ENCODE measurements at places on chromosomes 4 and X.

GRCh38 chrX:43968359-43968781 lies 4.8 kb downstream of the NDP start:
- DNase-seq, result no peak

GRCh38 chr4:57501720-57502119 lies 391.5 kb upstream of the IGFBP7 start:
- DNase-seq, result no peak

- DNase-seq, result no peak
These were observed 19.3 kb downstream of the PRSS48 start for GRCh38 chr4:151296227-151296626.

- DNase-seq, result no peak
These were observed 245.5 kb downstream of the EVC2 start for GRCh38 chr4:5462896-5463295.

GRCh38 chr4:143658336-143658735 lies 42.1 kb downstream of the FREM3 start:
- DNase-seq, result no peak

GRCh38 chrX:119693996-119694451 lies 1.1 kb upstream of the SEPTIN6 start:
- DNase-seq, result no peak

- DNase-seq, result no peak
These were observed 58.7 kb downstream of the METTL14 start for GRCh38 chr4:118743867-118744266.

DNA sequence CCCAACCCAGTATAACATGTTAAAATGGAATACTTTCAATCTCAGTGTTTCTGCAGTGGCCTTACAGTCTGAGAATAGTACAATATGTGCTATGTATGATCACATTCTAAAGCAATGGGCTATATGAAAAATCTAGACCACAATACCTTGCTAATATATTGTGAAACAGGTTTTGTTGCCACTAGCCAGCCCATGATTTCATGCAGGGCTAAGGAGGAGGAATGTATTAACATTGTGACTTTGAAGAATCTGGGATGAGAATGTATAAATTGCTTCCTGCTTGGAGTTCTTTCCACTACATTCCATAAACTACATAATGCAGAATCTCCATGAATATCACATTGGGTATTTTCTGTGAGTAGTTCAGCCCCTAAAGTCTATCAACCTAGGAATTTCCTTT lies 935.4 kb upstream of the GRIA3 start:
- no peak for DNase-seq

DNA sequence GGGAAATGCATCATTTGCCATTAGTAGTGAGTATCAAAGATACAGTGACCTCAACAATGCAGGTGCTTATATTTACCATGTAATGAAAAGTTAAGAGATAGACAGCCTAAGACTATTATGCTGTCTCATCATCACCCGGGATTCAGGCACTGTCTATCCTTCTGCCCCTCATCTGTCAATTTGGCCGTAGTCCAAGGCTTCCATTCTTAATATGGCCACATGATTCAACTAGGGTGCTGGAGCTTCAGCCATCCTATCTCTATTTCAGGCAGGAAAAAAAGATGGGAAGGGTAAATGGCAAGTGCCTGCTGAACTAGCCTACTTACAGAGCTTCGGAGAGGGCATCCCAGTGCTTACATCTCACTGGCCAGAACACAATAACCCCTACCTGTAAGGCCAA lies 196.7 kb upstream of the LNX1 start:
- DNase-seq, result no peak

- no peak for DNase-seq
These were observed 59.9 kb downstream of the RTL9 start for GRCh38 chrX:110418316-110419235.

- DNase-seq, result no peak
These were observed 65.0 kb downstream of the TSPAN7 start for GRCh38 chrX:38626296-38626695.

- no peak for DNase-seq
These were observed 195.1 kb downstream of the FBXW7 start for GRCh38 chr4:152340818-152341217.

DNA sequence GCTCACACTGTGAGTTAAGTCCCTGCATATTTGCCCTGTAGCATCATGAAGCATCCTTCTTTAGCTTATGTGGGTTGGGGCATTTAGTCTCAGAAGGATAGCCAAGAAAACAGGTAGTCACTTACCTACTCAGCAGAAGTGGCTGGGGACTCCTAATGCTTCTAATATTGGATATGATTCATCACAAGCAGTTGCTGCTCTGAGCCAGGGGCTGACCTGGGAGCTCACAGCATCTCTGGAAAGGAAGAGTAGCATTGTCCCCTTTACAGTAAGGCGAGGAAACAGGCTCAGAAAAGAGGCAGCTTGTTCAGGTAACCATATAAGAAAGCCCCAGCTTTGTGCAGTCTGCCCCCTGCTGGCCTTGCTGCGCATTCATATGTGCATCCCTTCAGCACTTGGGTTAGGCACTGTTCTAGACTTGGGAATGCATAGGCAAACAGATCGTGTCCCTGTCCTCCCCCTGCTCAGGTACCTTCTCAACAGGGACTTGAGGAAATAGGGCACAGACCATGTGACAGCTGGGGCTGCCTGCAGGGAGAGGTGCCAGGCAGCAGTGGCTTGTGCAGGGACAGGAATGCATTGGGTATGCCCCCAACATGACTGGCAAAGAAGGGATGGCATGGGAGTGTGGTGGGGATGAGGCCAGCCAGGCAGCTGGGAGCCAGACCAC lies 35.7 kb upstream of the TBC1D14 start:
- peak; percentile 26 for DNase-seq

- no peak for DNase-seq
These were observed 36.3 kb downstream of the SULT1E1 start for GRCh38 chr4:69823481-69824186.

- no peak for DNase-seq
These were observed 239.2 kb upstream of the GRID2 start for GRCh38 chr4:92064574-92064973.

- DNase-seq, result no peak
These were observed 168.2 kb downstream of the C4orf33 start for GRCh38 chr4:129264008-129264657.

GRCh38 chrX:38651625-38652601 lies 90.6 kb downstream of the TSPAN7 start:
- DNase-seq, result no peak

DNA sequence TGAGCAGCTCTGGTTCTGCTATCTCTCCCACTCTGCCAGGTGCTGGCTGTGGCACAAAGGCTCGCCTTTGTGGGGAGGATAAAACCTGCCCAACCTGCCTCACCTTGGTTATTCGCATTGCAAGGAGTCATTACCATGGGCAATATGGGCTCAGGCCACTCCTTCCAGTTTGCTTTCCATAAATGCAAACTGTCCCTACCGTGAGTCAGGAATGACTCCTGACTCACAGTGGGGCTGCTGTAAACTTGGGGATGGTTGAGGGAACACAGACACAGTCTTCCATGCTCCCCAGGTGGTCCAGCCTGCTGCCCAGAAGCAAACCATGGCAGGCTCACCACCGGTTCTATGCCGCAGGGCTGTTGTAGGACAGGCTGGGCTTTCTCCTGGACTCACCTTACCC lies 36.1 kb downstream of the COQ2 start:
- DNase-seq, result no peak

DNA sequence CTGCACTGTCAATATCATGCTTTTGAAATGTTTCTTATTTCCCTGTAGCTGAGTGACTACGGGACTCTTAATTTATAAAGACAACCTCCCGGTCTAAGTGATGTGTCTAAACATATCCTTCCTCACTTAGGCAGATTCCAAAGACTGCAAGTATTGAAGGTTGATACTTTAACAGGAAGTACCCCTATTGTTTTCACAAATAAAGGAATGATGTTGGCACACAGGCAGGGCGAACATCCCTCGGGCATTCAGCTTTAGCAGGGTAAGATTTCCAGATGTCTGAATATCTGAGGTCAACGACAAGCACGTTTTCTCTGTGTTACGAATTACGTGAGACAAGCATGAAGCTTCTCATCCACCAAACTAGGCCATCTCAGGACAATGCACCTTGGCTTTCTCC lies 638.0 kb upstream of the FRG1 start:
- no peak for DNase-seq

DNA sequence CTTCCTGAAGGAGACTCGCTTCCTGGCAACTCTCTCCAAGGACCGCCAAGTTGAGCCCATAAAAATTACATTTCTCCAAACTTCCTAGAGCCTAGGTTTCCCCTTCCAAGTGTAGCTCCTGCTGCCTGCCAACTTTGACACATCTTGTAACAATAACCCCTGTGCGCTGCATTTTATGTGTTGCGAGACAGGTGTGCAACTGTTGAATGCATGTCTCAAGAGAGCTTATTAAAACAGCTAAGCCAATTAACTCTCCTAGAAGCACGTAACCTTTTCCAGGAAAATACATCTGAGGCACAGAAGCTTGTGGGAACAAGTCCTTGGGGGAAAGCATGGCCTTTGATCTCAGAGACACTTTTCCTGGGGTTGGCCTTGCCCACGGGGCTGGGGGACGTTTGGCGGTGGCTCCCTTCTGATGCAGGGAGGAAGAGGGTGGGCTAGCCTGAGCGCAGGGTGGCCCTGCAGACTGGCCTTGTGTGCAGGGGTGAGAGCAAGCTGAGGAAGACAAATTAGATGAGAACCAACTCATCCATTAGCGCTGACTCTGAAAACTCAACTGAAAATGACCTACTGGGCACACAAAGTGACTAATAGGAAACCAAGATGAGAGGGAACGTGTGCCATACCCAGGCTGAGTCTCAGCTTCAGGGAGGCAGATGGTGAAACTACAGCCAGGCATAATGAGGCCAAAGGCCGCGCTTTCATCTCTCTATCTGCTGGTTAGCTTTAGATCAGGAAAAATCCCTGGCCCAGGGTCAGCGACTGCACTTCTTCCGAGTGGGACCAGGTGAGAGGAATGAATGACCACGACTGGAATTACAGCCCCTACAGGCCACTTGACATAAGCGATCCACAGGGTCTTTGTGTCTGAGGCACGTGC lies 75.3 kb downstream of the ENPP6 start:
- no peak for DNase-seq

DNA sequence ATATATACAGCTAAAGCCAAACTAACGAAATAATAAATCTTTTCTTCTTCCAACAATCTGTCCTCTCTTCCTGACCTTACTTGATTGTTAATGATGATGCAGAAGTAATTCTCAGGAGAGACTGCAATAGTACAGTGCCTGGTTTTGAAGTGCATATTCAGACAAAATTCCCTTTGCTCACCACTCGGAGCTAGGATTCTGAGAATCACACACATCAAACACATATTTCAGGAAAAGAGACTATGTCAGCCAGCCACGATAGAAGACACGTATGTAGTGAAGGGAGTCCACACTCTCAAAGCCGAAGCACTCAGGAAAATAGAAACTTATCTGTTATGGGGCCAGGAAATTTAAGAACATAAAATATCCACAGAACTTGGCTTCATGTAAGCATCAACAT lies 362.5 kb upstream of the FAT1 start:
- no peak for DNase-seq

Measured in NCI-H2081 treated with DMSO at 0.1 percent for 48 hours (cell line).